Umbilical cord (tissue), 2 donors: ENCODE measurements at places on chromosomes 1 and 21. TPM values are rescaled to one million over a fixed set of nuclear protein-coding genes. Genes with fewer than 3 reads are reported as not detected.

The NT5C1A gene
- total RNA-seq, result 2.9 TPM

The USP21 gene
- total RNA-seq, result 30.1 TPM

The FALEC gene
- not detected for total RNA-seq

The PTPN22 gene
- total RNA-seq, result 3.1 TPM

The SPRR1A gene
- total RNA-seq, result not detected

The IFI6 gene
- total RNA-seq, result 132 TPM

DNA sequence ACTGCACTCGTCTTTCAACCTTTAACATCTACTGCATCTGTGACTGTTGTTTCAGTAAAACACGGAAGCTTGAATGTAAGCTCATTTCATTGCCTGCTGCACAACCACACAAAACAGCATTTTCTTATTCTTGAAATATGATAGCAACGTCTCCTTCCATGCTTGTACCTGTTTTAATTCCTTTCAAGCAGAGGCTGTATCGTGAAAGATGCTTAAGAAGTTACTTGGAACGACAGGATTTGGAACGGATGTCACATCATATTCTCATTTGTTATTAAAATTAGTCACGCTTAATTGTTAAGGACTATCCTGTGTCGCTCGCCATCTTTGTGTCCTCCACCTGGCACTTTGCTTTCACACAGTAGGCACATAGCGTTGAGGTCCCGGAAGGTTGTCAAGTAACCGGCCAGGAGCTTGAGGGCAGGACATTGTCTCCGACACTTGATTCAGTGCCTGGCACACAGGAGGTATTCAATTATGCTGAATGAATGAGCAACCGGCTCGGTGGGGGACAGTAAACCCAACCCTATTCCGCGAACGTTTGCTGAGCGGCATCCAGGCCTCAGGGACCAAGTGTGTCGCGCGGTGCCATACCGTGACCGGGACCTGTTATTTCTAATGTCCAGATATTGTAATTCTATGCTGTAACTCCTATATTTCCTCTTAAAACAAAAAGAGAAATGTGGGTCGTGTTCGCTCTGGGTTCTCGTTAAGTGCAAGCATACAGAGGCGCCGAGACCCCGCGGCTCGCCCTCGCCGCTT is 499 bp upstream of the SH3GLB1 start:
- DNase-seq, result no peak

- no peak for DNase-seq
Measured at GRCh38 chr1:207991583-207992026, 80.7 kb upstream of the CD34 start.

DNA sequence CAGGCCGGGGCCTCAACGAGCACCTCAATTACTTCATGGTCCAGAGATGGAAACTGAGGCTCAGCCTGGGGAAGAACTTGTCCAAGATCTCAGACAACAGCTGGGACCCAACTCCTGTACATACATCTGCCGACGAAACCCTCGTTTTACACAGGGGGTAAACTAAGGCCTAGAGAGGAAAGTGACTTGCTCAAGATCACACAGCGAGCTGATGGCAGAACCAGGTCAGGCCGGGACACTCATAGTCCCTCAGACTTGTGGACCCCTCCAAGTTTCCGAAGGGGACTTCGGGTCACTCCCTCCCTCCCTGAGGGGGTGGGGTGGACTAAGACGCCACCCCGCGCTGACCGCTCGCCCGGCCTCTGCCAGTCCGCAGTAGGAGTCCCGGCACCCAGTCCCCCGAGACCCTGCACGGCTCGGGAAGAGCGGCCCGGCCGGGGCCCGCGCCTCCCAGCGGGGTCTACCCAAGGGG is 430 bp downstream of the WASF2 start:
- DNase-seq, result peak; percentile 35

GRCh38 chr1:4309676-4310320 is 344.6 kb upstream of the AJAP1 start:
- DNase-seq, result no peak

DNA sequence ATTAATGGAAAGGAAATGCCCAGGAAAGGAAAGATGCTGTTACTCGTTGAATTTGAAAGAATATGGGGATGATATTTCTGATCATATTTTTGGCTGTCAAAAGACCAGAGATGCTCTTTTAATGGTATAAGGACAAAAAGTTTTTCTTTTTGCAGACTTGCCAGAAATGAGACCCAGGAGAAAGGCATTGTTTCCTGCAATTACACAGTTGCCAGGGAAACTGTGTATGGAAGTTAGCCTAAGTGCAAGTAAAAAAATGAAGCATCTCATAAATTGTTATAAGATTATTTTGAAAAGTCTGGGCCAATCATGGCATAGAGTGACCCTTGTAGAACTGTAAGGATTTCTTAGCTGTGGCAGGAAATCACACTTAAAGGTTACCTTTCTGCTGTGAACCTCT is 155.7 kb upstream of the BEND5 start:
- no peak for DNase-seq

GRCh38 chr1:81340239-81340638 is 460.5 kb upstream of the ADGRL2 start:
- no peak for DNase-seq

DNA sequence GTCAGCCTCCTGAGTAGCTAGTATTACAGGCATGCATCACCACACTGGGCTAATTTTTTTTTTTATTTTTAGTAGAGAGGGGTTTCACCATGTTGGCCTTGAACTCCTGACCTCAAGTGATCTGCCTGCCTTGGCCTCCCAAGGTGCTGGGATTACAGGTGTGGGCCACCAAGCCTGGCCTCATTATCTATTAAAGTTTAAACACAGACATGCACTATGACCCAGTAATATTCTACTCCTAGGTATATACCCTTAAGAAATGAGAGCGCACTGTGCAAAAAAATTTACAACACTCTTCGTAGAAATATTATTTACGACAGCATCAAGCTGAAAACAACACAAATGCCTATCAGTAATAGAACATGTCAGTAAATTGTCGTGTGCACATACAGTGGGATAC is 18.6 kb upstream of the SH2D1B start:
- no peak for DNase-seq

DNA sequence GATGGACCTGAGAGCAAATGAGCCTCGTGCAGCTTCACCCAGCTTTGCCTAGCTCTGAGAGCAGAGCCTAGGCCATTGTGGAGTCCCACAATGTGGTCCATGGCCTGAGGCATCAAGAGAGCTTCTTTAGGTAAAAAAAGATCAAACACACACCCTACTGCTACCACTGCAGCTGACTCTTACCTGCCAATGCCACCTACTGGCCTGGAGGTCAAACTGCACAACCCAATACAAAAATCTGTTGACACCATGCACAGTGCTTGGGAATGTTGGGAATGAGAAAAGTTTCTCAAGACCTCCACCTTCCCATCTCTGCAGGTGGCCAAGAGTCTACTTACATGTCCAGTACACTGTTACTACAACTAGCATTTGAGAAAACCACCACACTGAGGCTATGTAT is 60.6 kb downstream of the UCHL5 start:
- DNase-seq, result no peak

- DNase-seq, result peak; percentile 58
Measured at GRCh38 chr1:79646880-79647279, 640.4 kb upstream of the ADGRL4 start.

- DNase-seq, result peak; percentile 98
Measured at GRCh38 chr1:172144445-172145061, 275.9 kb upstream of the C1orf105 start.

- DNase-seq, result no peak
Measured at GRCh38 chr1:201251851-201252430, 31.4 kb upstream of the PKP1 start.

DNA sequence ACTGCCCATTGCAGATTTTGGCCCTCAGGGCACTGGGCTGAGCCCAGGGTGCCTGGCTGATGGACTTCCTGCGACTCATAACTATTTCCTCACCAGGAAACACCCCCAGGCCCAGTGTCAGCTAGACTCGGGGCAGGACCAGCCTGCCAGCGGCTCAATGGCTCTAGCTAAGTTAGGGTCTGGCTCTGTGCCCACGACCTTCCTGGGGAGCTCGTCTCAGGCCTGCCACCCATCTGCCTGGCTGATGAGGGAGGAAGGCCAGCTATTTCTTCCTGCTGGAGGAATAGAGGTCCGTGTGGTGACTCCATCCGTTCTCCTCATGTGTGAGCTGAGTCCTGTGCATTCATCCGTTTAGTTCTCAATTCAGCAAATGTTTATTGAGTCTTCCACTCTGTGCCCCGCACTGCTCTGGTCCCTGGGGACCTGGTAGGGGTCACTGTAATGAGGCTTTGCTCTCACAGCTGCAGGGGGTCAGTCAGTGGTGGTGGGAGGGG is 44.5 kb downstream of the KIRREL1 start:
- no peak for DNase-seq

- no peak for DNase-seq
Measured at GRCh38 chr1:59698386-59698785, 116.4 kb upstream of the HOOK1 start.

- peak; percentile 82 for DNase-seq
Measured at GRCh38 chr1:9234223-9235095, at the start of gene H6PD. Gene H6PD, plus strand, starts transcription at chr1:9234774. Its CDS starts 10,161 bp downstream, at chr1:9244935.

- DNase-seq, result peak; percentile 44
Measured at GRCh38 chr1:65992165-65992821, 199.6 kb downstream of the PDE4B start.
